ENCODE measurements at places on chromosomes 5 and 9. TPM values are rescaled to one million over a fixed set of nuclear protein-coding genes. Genes with fewer than 3 reads are reported as not detected.

GRCh38 chr9:111298111-111298510, 31.9 kb downstream of the OR2K2 start:
- DNase-seq: no peak

DNA sequence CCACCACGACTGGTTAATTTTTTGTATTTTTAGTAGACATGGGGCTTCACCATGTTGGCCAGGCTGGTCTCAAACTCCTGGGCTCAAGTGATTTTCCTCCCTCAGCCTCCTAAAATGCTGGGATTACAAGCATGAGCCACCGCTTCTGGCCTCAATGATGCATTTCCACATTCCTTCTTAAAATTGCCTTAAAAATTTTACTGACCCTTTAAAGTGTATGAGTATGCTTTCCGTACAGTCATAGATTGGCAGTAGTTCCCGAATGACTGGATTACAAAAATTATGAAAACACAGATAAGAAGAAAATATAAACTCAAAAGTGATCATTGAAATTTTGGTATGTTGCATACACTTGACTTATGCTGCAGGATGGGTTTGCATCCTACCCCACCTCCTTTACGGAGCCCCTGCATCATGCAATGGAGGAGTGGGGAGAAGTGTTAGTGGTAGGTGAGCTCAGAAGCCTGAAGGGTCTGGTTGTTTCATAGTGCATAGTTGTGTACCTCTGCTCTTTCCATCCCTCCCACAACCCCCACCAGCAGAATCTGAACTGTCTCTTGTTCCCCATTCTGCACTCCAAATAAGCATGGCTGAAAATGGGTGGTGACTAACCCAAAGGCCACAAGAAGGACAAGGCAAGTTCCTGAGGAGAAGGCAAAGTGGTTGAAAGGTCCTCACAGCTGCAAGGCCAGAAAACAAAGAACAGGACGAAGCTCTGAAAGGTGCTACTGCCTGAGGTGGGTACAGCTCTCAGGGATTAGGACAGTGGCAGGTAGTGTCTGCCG, 26.8 kb downstream of the ANKRD55 start:
- no peak for DNase-seq

DNA sequence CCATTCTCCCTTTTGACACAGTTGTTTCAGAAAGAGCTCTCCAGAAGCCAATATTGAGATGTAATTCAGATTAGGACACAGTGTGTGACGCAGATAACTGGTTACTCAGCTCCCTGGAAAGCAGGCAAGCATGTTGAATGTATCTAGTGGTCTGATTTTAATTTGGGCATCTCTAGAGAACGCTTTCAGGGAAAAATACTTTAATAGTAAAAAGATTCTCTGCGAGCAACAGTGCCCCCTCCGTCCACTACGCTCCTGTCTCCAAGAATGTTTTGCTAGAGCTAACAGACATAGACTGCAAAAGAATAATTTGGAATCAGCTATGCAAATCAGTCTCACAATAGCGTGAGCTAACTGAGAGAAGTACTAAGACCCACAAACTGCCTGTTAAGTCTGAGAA, 23.3 kb downstream of the CFAP90 start:
- DNase-seq: no peak

DNA sequence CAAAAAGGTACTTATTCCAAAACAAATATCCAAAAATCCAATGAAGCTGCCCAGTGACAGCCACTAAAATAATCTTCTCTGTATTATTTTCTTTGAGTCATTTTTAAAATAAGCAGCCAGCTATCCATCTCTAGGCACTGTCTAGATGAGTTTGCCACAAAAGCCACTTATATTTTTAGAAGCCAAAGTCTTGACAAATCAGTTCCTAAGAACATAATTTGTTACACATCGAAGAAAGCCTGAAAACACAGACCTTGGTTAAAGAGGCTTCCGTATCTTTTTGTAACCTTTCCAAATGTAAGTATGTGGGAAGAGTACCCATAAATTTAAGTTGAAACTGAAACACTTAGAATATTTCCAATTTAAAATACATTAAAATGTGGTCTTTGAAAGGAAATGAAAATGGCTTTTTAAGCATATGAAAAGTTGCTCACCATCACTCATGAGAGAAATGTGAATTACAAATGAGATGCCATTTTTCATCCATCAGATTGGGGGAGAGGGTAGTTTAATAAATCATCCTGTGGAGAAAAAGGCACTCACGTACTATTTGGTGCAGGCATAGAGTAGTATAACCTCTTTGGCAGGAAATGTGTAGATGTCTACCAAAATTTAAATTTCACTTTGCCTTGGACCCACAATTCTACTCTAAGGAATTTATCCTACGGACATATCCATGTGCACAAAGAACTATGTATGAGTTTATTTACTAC, 180.4 kb downstream of the MLLT3 start:
- DNase-seq: no peak

Gene PCDHA1
- polyA plus RNA-seq: not detected

Gene NEUROG1
- not detected for polyA plus RNA-seq

Measured in renal cortex interstitium (tissue), 15 donors.